ENCODE measurements at places on chromosomes 5 and 9. TPM values are rescaled to one million over a fixed set of nuclear protein-coding genes. Genes with fewer than 3 reads are reported as not detected.

The IL4 gene
- total RNA-seq = not detected

The GGTA1 gene
- not detected for total RNA-seq

The UNC5A gene
- total RNA-seq = 0.08 TPM

The SMIM33 gene
- not detected for total RNA-seq

The C5orf58 gene
- not detected for total RNA-seq

The FRRS1L gene
- total RNA-seq = not detected

The SLCO6A1 gene
- not detected for total RNA-seq

The SPAG8 gene
- total RNA-seq = 0.04 TPM

The MAMDC2 gene
- 2.2 TPM for total RNA-seq

The TMEM141 gene
- 240 TPM for total RNA-seq

The SLC22A4 gene
- total RNA-seq = 2.2 TPM

The SOX30 gene
- total RNA-seq = not detected

The GIN1 gene
- total RNA-seq = 2.0 TPM

The MARVELD2 gene
- 17.2 TPM for total RNA-seq

The WDR36 gene
- total RNA-seq = 24.8 TPM

The SKP1 gene
- total RNA-seq = 222 TPM

The ZNF300 gene
- 6.0 TPM for total RNA-seq

The EDIL3 gene
- total RNA-seq = under 0.01 TPM

The CDKN2A gene
- 47.6 TPM for total RNA-seq

The GCNT4 gene
- 2.5 TPM for total RNA-seq

The SURF4 gene
- total RNA-seq = 245 TPM

The RNF208 gene
- total RNA-seq = not detected

The EPB41L4B gene
- total RNA-seq = 5.9 TPM

The TMOD1 gene
- not detected for total RNA-seq

The C9orf43 gene
- total RNA-seq = 0.08 TPM

The C5orf22 gene
- total RNA-seq = 22.6 TPM

The ATP10B gene
- total RNA-seq = not detected

The PAPPA gene
- total RNA-seq = 0.78 TPM

The ZFP2 gene
- not detected for total RNA-seq

The TLE1 gene
- total RNA-seq = 33.1 TPM

The SLC31A2 gene
- total RNA-seq = 49.6 TPM

The PTGER4 gene
- 14.1 TPM for total RNA-seq

The IL33 gene
- total RNA-seq = 1.2 TPM

The C9orf85 gene
- 11.3 TPM for total RNA-seq

The PCDHA10 gene
- total RNA-seq = not detected

The GPRIN1 gene
- 8.7 TPM for total RNA-seq

The PCDHGA10 gene
- total RNA-seq = 1.3 TPM

The ADAMTS6 gene
- total RNA-seq = 22.0 TPM

The PCDHA9 gene
- total RNA-seq = not detected

The SPINK4 gene
- total RNA-seq = not detected

The LCN15 gene
- not detected for total RNA-seq

The CXCL14 gene
- 15.5 TPM for total RNA-seq

The SAXO1 gene
- total RNA-seq = not detected

The HMCN2 gene
- not detected for total RNA-seq

The ZNF608 gene
- total RNA-seq = 0.95 TPM

The C6 gene
- total RNA-seq = not detected

The PCDHGA11 gene
- total RNA-seq = 0.94 TPM

The REEP2 gene
- total RNA-seq = 4.5 TPM
